ENCODE measurements at places on chromosomes 6 and 20.

- no peak for DNase-seq
Observed at GRCh38 chr6:160139420-160139851, 17.8 kb downstream of the SLC22A1 start.

- no peak for DNase-seq
Observed at GRCh38 chr20:18003897-18004296, 35.1 kb downstream of the MGME1 start.

DNA sequence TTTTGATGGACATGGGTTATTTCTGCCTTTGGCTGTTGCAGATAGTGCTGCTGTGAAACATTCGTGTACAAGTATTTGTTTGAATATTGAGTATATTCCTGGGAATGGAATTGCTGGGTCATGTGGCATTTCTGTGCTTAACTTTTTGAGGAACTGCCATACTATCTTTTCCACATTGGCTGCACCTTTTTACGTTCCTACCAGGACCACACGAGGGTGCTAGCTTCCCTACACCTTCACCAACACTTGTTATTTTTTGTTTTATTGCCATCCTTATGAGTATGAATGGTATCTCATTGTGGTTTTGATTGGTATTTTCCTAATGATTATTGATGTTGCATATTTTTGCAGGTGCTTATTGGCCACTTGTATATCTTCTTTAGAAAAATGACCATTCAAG, 47.8 kb upstream of the PLCG1 start:
- no peak for DNase-seq

- no peak for DNase-seq
Observed at GRCh38 chr20:24703284-24703610, 233.8 kb downstream of the SYNDIG1 start.

DNA sequence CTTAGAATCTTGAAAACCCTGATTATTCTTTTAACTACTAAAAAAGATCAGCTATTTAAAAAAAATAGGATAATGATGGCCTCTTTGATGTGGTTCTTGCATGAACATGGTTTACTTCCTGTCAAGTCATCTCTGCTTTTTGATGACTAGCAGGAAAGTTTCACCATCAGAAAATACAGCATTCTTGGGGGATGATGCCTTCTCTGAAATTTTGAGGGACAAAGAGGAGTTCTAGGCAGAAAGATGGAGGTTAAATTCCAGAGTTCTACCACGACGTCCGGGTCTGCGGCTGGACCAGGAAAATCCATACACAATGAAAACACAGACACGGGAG, 130.4 kb downstream of the OLIG3 start:
- DNase-seq: no peak

DNA sequence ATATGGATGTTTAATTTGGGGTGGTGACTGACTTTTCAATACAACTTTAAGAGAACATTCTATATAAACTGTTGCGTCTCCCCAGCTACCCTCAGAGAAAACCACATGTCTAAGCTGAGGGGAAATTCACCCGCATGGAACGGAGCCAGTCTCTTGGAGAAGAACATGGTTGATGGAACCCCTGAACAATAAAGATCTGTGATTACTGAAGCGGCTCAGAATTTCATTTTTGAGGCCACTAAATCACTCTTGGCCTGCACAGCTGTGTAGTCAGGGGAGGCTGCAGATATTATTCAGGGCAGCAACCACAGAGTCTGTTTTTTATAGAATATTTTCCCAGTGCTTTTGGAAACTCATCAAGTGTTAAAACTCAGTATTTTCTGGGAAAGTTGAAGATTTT, 73.8 kb downstream of the EYA4 start:
- DNase-seq: no peak

DNA sequence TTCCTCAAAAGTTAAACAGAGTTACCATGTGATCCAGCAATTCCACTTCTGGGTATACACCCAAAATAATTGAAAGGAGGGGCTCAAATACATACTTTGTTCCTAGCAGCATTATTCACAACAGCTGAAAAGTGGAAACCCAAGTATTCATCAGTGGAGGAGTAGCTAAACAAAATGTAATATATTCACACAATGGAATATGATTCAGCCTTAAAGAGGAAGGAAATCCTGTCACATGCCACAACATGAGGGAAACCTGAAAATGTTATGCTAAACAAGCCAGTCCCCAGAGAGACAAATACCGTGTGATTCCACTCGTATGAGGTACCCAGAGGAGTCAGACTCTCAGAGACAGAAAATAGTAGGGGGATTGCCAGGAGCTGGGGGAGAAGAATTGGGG, 44.5 kb downstream of the PXDC1 start:
- DNase-seq: no peak

DNA sequence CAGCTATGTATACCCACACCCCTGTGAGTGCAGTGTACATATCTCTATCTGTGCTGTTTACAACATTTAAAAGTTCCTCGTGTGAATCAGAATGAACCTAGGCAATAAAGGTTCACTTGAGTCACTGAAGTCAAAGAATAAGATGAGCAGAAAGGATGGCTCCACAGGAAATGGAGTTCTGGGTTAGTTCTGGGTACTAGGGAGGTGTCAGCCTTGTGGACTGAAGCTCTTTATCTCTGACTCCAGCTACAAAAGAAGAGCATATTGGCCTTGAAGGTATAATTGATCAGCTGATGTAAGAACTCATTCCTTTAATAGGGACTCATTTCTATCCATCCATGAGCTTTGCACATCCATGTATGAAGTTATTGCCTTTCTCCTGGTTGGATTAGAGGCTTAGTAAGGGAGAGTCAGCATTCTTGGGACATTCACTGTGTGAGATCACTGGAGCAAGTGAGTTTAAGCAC, 73.9 kb upstream of the BACH2 start:
- DNase-seq: no peak

- no peak for DNase-seq
Observed at GRCh38 chr6:167079853-167080297, 43.0 kb upstream of the CCR6 start.

GRCh38 chr20:41769592-41770018, 151.4 kb upstream of the CHD6 start:
- DNase-seq: no peak

DNA sequence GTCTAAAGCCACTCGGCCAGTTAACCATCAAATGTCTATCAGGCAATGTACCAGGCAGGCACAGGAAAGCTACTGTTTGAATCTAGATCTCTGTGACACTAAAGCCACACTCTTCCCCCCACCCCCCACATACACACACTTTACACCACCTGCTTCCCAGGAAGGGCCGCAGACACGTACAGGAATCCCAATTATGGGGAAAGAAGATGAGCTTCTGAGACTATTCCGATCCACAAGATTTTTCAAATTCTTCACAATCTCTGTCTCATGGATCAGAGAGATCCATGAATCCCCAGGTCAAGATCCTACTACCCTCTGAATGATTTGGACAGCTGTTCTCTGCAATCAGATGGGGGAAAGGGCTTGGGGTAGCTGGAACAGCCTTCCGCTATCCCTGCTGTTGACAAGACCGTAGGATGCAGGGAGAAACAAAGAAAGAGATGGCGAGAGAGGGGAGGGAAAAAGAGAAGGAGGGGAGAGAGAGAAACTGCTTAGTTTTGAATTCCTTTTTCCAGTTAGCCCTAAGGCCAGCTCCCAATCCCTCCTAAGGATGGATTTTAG, 25.4 kb upstream of the RIMS4 start:
- no peak for DNase-seq

DNA sequence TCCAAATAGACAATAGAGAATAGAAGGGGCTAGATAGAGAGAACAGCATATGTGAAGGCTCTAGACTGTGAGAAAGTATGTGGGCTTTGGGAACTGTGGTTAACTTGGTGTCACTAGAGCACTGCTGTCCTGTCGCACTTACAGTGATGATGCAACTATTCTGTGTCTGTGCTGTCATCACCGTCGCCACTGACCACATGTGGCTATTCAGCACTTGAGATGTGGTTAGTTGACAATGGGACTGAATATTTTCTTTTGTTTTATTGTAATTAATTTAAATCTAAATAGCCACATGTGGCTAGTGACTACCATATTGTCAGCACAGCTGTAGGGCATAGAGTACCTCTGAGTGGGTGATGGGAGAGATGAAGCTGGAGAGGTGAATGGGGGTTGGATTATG, 39.0 kb upstream of the IFNGR1 start:
- DNase-seq: no peak

DNA sequence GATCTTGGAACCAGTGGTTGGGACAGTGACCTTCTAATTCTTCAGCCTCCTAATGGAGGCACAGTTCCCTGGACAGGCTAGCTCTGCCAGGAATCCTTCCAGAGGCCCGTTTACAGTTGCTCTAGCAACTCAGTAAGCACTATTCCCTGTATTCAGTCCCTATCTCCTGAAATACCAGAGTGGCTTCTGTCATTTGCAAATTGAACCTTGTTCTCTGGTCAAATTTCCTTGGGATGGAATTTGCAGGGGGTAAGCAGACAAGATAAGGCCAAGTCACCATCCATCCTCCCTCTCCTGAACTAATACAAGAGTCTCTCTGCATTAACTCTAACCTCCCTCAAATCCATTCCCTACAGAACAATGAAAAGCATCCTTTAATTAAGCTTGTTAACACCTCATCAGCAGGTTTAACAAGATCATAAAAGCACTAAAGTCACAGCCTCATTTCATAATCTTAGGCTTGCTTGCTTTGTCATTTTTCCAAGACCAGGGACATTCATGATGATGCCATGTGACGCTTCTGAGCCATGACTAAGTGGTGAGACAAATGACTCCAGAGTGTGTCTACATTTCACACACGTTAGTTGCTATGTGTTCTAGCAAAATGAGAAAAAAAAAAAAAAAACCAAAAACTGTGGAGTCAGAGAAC, 37.1 kb downstream of the SLC22A23 start:
- DNase-seq: peak; percentile 17

DNA sequence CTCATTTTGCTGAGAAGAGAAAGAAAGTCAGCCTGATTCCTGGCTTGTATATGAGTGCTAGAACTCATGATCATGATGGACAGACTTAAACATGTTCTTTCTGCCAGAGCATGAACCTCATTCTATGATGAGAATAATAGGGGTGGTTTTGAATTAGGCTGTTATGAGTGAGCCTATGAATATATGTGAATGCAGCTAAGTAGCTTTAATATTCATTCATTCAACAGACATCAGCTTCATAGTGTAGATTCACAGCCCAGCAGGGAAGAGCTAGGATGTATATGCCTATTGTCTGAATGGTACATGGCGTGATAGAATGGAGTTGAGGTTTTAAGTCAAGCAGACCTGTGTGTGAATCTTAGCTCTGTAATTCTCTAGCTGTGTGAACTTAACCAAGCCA, 573.2 kb downstream of the DHX35 start:
- no peak for DNase-seq

- no peak for DNase-seq
Observed at GRCh38 chr6:7203939-7204338, 96.2 kb downstream of the RREB1 start.

GRCh38 chr20:32018269-32019155, 8.3 kb downstream of the CCM2L start:
- DNase-seq: peak; percentile 82

GRCh38 chr20:50710492-50711063, 19.2 kb upstream of the RIPOR3 start:
- no peak for DNase-seq

DNA sequence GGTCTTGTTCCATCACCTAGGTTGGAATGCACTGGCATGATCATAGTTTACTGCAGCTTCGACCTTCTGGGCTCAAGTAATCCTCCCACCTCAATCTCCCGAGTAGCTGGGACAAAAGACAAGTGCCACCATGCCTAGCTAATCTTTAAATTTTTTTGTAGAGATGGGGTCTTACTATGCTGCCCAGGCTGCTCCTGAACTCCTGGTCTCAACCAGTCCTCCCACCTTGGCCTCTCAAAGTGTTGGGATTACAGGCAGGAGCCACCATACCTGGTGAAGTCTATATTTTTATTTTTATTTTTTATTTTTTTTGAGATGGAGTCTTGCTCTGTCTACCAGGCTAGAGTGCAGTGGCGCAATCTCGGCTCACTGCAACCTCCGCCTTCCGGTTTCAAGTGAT, 11.4 kb upstream of the PIM1 start:
- DNase-seq: no peak
